ENCODE measurements at places on chromosomes 3 and 15.

- no peak for DNase-seq
These were observed 1.1 kb downstream of the TICRR start for GRCh38 chr15:89576417-89576773.

- DNase-seq: no peak
These were observed 67.9 kb upstream of the AKAP13 start for GRCh38 chr15:85312486-85312885.

- no peak for DNase-seq
These were observed 26.6 kb upstream of the SYNPR start for GRCh38 chr3:63251499-63251898.

- no peak for DNase-seq
These were observed 494.2 kb downstream of the FOXP1 start for GRCh38 chr3:71089271-71089847.

DNA sequence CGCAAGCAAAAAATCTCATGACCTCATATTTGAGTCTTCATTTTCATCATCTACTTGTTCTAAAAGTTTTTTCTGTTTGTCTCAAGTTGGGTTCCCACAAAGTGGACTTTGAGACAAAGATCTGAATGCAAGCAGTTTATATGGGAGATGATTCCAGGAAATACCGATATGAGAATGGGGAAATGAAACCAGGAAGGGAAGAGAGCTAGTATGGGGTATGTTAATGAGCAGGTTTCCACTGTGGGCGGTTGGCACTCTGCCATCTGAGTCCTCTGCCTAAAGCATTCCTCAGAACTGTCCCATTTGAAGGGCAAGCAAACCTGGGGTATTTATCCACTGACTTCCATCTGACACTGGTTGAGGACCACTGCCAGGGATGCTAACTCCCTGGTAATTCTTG is 8.8 kb downstream of the ADPRH start:
- DNase-seq: peak; percentile 69

GRCh38 chr3:15064299-15064834 is 748 bp downstream of the MRPS25 start:
- no peak for DNase-seq
